CD4-positive, alpha-beta T cell treated with Interleukin-1 beta for 1 hour (primary cell): ENCODE measurements at places on chromosomes 5 and 9.

DNA sequence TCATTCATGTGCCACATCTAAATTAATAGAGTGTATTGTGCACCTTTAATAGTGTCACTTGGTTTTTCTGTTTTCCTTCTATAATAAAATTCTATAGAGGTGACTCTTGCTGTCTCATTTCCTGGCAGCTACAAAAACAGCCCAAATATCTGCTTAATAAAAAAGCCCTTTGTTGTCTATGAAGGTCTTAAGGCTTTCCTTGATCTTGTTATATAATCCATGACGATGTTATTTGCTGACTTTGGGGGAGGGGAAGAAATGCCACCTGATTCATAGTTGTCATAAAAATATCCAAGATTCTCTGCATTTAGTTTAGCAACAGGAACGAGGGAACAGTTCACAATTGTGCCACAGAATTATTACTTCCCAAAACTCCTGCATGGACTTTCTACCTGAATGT is 31.3 kb downstream of the CPEB4 start:
- no peak for DNase-seq

DNA sequence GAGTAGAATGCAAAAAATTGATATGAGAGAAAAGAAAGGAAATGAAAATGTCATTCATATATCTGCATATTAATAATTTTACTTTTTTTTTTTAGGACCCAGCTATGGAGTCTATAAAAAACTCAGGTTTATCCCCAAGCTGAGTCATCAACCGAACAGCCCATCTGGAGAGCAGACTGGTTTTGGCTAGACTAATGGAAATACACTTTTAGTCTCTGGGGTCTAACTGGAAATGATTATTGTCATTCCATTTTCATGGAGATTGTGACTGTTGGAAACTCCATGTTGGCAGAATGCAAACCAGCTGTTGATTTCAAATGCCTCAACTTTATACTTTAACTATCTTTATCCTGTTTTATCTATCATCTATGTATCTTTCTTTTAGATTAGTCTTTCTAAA is 28.7 kb downstream of the ANXA1 start:
- no peak for DNase-seq

DNA sequence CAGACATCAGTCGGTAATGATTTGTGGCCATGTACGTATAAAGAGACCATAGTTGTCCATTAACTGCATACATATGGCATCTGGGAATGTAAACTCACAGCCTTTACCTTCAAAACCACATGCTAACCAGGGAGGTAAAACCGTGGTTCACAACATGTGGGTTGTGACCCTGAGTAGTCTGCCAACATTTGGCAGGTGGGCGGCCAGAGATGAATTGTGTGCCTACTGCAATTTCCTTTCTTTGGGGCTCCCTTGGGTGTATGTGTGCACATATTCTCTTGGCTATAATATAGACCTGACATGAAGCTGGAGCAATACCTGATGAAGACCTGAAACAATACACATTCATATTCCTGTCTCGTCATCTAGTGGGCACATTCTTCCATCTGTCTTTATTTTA is 396.0 kb downstream of the MLLT3 start:
- DNase-seq = no peak

DNA sequence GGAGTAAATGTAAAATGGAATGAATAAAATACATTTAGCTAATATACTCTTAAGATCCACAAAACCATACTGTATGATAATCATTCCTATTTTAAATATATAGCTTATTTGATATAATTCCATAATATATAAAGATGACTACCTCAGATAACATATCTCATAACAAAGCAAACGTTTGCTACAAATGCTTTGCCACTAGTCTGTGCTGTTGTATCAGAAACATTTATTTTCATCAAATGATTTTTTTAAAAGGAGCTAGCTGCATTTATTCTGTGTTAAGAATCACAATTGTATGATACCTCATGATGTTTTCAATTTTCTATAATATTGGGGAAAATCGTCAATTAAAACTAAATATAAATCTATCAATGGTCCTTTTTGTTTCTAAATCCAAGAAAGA is 567.2 kb downstream of the PTPRD start:
- DNase-seq = no peak

DNA sequence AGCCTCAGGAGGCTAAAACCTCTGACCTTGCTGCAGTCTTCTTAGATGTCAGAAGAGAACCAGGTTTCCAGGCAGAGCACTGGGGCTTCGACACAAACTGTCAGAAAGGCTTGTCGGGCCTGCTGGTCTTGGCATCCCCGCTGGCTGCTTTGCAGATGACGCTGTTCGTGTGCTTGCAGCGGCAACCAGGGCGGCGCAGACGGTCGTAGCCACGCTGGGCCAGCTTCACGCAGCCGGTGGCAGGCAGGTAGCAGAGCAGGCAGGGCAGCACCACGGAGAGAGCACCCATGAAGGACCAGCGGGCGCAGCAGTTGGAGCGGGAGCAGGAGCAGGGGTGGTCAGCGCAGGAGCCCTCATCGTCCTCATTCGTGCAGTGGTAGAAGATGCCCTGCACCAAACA is 10.7 kb downstream of the SPRY4 start:
- no peak for DNase-seq
